ENCODE measurements at places on chromosomes 5 and 9.

DNA sequence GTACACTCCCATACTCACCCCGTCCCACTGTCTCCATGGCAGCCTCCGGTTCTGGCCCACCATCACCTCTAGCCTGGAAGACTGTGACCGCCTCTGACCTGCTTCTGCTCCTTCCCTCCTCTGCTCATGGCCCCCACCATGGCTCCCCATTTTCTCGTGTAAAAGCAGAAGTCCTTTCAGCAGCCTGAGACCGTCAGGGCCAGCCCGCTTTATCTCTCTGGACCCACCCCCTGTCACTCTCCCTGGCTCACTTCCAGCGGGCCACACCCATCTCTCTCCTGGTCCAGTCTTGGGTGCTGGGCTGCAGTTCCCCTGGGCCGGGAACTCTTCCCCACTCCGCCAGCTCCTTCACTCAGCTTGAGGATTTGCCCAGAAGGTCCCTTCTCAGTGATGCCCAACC lies 96.0 kb upstream of the RUFY1 start:
- DNase-seq, result no peak

GRCh38 chr9:18463991-18464390 lies 10.0 kb upstream of the ADAMTSL1 start:
- no peak for DNase-seq

DNA sequence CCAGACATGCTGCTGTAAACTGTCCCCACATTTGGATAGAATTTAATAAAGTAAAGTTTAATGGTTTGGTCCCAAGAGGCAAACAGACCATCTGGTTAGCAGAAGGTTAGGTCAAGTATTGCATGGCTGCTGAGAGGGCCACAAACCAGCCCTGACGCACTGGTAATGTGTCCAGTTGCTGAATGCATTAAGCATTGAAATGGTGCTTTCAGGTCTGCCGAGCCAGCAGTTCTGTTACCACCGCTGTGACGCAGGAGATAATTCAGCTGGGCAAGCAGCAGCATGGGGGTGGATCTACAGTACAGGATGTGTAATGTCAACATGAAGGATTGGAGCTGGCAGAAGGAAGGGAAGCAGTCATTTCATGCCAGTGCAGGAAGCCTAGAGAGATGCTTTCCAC lies 16.0 kb downstream of the ZNF462 start:
- peak; percentile 50 for DNase-seq

- DNase-seq, result no peak
Measured at GRCh38 chr9:19643875-19644274, 145.0 kb downstream of the SLC24A2 start.

DNA sequence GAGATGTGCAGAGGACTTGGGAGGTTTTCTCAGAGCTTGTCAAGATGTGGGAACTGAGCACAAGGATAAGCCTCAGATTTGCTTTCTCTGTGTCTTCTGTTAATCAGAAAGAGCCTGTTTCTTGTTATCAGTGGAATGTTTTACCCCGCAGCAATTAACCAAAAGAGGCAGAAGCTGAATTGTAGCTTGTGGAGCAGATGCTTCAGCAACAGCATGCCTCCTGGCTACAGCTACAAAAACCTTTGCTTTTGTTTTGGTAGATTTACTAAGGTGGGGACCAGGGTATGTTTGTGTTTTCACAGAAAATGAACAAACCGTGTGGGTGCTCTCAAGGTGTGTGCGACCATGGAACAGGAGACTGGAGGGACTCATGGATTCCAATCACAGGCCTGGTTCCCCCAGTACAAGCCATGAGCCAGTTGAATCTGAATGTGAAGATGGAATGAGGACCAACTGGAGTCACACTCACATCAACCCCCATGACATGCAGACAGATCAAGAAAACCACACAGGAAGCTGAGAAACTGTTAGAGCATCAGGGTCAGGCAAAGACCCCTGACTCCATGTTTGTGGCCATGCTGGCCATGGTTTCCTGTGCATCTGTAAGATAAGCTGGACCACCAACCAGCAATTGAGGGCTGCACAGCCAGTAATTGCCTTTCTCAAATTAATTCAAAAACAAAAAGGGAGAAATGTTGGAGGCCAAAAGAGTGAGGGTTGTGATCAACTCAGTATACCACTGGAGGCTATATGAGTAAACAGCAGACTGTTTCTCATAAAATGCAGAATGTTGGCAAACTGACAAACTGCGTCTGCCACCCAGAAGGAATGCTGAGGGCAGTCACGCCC lies 6.9 kb downstream of the UGT3A2 start:
- no peak for DNase-seq

DNA sequence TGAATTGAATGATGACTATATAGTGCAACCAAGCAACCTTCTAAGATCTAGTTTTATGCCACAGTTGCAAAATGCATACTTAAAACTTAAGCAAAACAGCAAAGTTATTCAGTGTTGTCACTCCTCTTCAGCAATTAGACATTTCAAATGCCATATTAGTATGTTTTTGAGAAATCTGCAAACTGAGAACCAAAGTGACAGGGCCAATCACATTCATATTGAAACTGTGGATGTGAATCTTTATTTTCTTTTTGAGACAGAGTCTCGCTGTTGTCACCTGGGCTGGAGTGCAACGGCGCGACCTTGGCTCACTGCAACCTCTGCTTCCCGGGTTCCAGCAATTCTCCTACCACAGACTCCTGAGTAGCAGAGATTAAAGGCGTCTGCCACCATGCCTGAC lies 249.2 kb upstream of the EFNA5 start:
- no peak for DNase-seq

GRCh38 chr9:129619787-129620668 lies 873 bp downstream of the C9orf50 start:
- no peak for DNase-seq

DNA sequence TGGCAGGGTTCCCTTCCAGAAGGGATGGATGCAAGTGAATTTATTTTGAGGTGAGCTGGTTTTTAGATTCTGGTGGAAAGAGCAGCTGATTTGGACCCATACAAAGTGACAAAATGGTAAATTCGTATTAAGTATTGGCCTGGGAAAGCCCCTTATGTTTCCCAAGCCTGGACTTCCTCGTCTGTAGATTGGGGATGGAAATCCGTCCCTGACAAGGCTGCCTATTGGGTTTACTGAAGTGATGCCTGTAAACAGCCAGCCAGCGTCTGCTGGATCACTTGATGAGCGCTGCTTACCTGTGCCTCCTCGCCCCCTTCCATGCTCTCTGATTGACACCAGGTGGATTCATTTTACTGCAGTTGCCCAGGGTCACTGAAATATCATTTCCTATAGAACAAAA lies 233.8 kb downstream of the GADD45G start:
- no peak for DNase-seq

- no peak for DNase-seq
Measured at GRCh38 chr9:26723486-26723885, 169.1 kb downstream of the CAAP1 start.

Data from hepatic stellate cell (primary cell).